ENCODE measurements at places on chromosomes 12 and 14.
A peak's percentile ranks its signal among the peaks of the same experiment; 100 is the strongest.

- DNase-seq: peak; percentile 51
These were observed 136.4 kb upstream of the USP15 start for GRCh38 chr12:62123721-62124203.

- DNase-seq: no peak
These were observed 76.4 kb upstream of the DICER1 start for GRCh38 chr14:95233702-95234241.

- DNase-seq: no peak
These were observed 154.7 kb downstream of the ADGRD1 start for GRCh38 chr12:131108177-131108955.

DNA sequence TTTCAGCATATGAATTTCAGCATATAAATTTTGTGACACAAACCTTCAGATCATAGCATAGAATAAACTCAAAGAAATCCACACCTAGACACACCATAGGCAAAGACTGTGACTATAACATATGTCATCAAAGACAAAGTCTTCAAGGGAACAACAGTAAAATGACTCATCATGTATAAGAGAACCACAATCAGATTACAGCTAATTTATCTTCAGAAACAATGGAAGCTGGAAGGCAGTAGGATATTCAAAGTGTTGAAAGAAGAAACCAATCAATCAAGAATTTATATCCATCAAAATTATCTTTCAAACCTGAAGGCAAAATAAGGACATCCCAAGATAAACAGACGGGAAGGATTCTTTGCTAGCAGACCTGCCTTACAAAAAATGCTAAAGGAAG is 29.0 kb downstream of the DLK1 start:
- peak; percentile 45 for DNase-seq

- DNase-seq: peak; percentile 36
These were observed 32.3 kb upstream of the FICD start for GRCh38 chr12:108482717-108483212.

DNA sequence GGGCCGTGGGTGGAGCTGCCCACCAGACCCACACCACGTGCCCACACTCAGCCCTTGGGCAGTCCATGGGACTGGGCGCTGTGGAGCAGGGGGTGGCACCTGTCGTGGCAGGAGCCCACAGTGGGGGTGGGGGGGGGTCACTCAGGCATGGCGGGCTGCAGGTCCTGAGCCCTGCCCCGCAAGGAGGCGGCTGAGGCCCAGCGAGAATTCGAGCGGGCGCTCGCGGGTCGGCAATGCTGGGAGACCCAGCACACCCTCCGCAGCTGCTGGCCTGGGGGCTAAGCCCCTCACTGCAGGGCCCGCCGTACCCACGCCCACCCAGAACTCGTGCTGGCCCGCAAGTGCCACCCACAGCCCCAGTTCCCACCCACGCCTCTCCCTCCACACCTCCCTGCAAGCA is 132.6 kb upstream of the GARIN2 start:
- no peak for DNase-seq

GRCh38 chr14:22533057-22533704 is 55.8 kb downstream of the DAD1 start:
- DNase-seq: no peak

DNA sequence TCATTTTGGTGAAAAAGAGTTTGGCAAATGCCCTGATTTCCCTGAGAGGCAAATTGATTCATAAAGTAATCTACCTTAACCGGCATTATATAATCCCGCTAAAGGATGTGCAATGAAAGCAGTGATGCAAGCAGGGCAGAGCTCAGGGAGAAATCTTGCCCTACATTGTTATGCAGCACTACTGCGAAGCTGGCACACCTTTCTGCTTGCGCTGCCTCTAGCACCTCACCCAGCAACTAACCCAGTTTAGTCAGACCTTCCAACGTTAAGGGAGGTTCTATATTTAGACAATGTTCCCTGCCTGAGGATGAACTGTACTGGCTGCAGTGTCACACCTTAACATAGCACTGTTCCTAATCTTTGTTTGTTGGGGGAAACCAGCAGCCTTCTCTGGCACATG is 60.8 kb upstream of the CCDC196 start:
- no peak for DNase-seq

DNA sequence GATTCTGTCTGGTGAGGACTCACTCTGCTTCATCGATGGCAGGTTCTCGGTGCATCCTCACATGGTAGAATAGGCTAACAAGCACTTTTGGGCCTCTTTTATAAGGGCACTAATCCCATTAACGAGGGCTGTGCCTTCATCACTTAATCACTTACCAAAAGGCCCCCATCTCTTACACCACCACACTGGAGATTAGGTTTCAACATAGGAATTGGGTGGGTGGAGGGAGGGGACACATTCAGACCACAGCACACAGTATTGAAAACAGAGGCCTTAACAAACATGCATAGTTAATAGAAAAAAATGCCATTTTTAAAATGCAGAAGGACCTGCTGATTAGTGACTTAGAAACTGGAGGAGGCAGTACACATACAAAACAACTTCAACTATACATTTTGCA is 61.6 kb downstream of the SPPL3 start:
- no peak for DNase-seq

DNA sequence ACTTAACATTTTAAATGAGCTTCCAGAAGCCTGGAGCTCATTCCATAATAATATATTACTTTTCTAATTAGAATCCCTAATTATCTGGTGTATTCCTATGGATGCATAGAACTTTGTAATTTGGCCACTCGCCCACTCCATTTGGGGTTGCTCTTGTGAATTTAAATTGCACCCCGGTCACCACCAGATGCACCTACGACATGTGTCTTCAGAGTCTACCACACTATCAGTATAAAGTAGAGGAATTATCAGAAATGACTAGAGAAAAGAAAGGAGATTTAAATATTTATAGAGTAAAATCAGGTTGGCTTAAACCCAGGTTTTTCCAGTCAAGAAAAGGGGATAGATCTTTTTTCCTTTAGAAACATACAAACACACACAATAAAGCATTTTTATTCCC is 145.8 kb upstream of the DCN start:
- no peak for DNase-seq

- DNase-seq: no peak
These were observed 118.9 kb upstream of the PTPRB start for GRCh38 chr12:70756118-70756517.

DNA sequence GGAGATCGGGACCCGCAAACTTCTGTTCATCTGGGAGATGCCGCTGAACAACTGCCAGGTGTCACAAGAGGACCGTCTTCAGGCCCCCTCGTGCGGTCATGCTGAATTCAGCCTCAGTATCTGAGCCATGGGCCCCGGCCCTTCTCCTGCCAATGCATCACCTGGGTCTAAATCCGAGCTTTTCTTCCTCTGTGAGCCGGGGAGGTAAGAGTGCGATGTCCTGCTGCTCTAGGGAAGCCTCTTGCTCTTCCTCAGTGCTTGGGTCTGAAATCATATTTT is 155.8 kb upstream of the FKBP4 start:
- no peak for DNase-seq

DNA sequence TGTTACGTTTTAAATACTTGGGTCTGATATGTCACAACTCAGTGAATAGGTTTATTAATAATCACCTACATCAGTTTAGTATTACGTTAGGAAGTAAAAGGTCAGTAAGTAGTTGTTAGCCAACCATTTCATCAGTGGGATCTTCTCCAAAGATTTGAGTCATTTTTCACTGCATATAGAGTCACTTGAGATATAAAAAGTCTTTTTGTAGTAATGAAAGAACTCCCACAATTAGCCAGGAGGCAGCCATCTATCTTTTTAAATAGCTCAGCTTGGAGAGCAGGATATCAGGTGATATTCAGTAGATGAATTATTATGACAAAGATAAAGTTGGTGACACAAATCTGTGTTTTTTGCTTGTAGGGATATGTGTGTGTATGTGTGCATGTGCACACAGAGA is 309.3 kb downstream of the PDZRN4 start:
- no peak for DNase-seq

DNA sequence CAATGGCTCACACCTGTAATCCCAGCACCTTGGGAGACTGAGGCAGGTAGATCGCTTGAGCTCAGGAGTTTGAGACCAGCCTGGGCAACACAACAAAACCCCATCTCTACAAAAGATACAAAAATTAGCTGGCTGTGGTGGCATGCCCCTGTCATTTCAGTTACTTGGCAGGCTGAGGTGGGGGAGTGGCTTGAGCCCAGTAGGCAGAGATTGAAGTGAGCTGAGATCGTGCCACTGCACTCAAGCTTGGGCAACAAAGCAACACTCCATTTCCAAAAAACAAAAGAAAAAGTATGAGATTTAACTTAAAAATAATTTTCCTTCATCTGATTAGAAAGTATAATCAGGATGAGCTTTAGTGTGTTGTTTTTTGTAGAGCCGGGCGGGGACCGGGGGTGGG is 47.9 kb upstream of the BCAT1 start:
- no peak for DNase-seq

GRCh38 chr14:45810152-45810872 is 557.3 kb upstream of the MIS18BP1 start:
- no peak for DNase-seq

DNA sequence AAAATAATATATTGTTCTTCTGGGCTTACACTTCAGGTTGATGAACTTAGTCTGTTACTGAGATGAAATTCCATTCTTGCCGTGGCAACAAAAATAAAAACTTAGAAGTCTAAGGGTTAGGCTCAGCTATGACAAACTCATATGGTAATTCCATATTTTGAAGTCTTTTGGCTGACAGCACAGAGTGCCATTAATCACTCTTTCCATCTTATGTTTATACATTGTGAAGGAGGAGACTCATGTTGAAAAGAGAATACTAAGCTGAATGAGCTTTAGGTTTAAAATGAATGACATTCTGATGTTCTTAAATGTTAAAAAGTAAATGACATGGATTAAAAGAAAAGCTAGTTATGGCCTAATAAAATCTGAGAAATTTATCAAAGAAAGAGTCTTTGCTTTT is 291.9 kb downstream of the SOX5 start:
- DNase-seq: no peak

DNA sequence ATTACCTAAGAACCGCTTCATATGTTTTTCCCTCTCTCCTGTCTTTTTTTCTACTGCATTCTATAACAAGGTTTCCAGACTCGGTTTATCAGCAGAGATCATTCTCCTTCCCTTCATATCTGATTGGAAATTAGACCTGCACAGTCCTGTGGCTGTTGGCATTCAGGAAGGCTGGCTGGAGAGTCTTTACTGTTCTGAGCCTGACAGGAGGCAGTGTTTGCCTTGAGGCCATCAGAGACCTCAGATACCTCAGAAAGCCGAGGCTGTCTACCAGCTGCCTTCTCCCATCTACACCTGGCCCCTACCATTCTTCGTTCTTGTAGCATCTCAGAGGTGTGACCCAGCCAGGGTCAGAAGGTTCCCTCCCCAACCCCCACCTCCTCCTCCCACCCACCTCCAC is 182.0 kb downstream of the CAND1 start:
- DNase-seq: no peak

- DNase-seq: no peak
These were observed 8.3 kb downstream of the KRT7 start for GRCh38 chr12:52241205-52241842.

- DNase-seq: no peak
These were observed 158.1 kb downstream of the ATP23 start for GRCh38 chr12:58099476-58099875.

GRCh38 chr14:62269204-62269603 is 507.0 kb downstream of the SNAPC1 start:
- no peak for DNase-seq

DNA sequence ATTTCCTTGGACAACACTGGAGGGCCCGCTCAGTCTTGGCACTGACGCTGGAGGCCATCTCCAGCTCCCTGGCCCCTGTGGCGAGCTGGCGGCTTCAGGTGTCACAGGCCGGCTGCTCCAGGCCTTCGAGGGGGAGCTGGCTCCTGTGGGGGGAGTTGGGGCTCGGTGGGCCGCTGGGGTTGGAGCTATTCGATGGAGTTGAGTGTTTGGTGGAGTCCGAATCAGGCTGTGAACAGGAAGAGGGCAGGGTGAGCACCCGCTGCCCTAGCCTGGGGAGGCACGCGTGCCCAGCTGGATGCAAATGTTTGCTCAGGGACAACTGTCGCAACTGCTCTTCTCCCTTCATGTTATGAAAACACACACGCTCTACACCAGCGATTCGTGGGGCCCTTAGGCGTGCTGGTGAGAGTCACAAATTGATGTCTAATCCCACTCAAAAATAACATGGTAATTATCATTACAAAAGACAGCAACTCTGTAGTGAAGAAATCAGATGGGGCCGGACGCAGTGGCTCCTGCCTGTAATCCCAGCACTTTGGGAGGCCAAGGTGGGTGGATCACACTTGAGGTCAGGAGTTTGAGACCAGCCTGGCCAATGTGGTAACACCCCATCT is 11.3 kb downstream of the AMN start:
- DNase-seq: no peak

DNA sequence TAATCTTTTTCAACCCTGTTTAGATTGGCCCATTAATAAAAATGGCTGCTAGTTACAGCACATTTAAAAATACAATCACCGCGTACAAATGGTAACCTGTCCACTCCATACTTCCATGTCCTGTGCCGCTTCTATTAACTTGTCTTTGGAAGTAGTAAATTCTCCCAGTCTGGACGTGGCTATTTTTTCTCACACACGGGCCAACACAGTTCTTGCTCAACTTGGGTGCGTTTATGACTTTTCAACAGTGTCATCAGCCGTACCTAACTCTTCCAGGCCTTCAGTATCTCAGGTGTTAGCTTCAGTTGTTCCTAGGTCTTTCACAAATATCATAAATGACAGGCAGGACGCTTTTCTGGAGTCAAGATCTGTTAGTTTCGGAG is 475 bp upstream of the PCNX1 start:
- no peak for DNase-seq

DNA sequence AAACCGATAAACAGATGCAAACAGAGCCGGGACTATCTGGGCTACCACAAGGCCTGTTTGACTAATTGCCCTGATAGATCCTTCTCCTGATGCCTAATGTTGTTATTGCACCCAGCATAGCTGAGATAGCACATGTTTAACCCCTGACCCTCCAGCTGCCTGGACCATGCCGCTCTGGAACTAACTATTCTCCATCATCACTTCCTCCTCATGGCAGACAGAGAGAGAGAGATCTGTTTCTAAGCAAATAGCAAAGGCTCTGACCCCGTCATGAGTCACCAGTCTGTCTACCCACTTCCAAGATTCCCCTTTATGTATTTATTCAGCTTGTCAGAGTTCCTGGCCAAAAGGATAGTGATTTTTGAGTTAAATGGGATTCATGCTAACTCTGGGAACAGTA is 58.2 kb upstream of the FLRT2 start:
- peak; percentile 97 for DNase-seq

- no peak for DNase-seq
These were observed 55.4 kb downstream of the OTX2 start for GRCh38 chr14:56754921-56755320.

- no peak for DNase-seq
These were observed 885.3 kb upstream of the TMEM132C start for GRCh38 chr12:127381681-127382080.

DNA sequence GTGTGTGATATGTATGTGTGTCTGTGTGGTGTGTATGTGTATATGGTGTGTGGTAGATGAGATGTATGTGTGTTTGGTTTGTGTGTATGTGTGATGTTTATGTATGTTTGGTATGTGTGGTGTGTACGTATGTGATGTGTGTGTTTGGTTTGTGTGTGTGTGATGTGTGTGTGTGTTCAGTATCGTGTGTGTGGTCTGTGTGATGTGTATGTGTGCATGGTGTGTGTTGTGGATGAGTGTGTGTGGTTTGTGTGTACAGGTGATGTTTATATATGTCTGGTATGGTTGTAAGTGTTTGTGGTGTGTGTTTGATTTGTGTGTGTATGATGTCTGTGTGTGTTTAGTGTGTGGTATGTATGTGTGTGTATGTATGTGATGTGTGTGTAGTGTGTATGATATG is 199.4 kb downstream of the SUDS3 start:
- no peak for DNase-seq

All from kidney capillary endothelial cell (primary cell).